ENCODE measurements at places on chromosomes 2 and 18.

DNA sequence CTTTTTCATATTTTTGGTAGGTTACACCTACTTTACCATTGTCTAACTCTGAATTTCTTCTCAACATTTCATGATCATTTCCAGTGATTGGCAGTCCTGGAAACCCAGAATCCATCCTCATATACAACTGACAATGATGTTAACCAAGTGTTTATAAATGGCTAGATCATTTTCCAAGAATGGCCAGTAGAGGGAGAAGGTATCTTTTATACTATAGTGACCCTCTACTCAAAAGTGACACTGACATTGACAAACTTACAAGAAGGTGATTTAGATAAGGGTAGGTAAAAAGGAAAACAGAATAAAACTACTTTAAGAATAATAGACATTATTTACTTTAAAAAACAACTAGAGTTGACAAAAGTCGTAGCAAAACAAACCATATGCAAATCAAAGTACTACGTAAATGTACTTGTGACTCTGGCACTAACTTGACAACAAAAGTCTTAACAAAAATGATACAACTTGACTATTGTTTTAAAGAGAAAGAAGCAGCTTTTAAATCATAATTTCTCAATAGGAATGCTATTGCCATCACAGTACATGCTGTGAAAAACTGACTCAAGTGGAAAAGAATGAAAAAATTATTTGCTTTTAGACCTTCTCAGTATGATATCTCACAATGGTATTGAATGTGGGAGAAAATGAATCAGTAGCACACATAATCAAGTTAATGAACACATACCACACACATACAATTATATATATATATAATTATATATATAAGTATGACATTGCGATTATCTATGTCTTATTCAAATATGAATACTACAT, 76.6 kb upstream of the GRB14 start:
- no peak for DNase-seq

DNA sequence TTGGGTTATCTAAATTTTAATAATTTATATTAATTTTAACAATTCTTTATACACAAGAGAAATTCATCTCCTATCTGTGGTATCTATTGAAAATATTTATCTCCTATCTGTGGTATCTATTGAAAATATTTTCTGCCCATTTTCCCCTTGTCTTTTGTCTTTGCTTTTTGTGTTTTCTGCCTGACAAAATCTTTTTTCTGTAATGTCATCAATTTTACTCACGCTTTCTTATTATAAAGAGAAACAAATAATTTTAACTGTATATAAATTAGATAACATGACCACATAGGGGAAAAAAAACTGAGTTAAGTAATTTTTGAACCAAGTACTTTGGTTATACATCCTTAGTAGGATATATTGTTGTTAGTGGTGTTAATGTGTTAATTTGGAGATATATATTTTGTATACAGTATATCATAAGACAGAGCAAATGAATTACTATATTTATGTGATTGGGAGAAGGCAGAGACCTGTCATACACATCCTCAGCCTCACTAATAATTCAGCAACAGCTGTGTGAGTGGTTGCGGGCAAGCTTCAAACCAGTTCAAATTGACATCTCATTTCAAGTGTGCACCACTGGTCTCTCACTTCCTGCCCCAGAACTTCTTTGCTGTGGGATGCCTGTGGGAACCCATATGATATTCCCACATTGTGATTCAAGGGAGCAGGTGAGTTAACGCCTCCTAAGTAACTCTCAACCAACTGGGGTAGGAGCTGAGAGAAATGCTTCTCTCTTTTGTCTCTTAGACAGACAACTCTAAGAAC, 292.4 kb downstream of the SP3 start:
- DNase-seq = no peak

GRCh38 chr18:3581890-3582289, 131.9 kb downstream of the TGIF1 start:
- DNase-seq = no peak

DNA sequence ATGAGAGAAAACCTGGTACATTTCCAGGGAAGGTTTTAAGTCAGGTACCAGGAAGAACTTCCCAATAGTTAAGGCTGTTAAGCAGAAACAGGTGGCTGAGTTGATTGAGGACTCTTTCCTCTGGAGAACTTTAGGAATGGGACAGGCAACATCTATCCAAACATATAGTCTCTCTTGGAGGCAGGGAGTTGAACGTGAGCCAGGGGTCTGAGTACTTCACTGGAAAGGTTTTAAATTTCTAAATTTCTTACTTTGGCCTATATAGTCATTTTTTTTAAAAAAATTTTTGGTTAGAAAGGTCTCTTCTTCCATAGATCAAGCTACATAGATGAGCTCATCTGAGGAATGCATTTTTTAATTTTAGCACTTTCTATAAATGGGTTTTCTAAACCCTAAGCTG, 261.4 kb upstream of the TCF4 start:
- no peak for DNase-seq

DNA sequence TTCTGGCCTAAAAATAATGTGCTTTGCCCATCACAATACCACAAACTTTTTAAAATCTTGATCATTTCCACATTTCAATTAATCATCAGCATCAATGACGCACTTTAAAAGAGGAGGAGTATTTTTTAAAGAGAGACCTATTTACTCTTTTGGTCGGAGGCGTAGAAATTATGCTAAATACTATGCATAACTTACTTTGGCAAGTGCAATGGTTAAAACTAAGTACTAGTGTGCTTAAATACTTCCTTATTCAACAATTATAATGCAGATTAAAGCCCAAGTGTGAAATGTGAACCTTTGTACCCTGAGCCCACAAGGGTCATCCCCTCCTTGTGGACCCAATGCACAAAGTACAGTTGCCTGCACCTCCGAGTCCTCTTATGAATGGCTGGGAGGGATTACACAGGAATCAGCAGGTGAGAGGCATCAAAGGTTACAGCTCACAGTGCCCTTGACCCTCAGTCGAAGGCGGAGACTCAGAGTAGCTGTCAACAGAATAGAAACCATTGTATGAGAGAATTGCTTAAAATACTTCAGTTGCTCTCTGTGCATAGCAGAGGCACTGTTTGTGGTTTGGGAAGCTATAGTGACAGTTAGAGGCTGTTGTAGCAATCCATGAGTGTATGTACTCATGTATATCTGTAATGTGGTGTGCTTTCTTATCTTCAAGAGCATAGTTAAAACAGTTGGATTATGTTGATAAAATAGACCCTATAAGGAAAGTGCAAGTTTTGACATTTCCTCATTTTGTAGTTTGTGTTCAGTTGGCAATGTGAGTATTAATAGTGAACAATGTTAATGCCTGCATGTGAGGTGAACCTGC, 151.7 kb upstream of the ITGA4 start:
- DNase-seq = no peak

GRCh38 chr2:218849721-218850120, 9.9 kb upstream of the WNT6 start:
- peak; percentile 9 for DNase-seq

- no peak for DNase-seq
Measured at GRCh38 chr2:100624536-100624935, 61.7 kb downstream of the PDCL3 start.

- no peak for DNase-seq
Measured at GRCh38 chr2:59276917-59277316, 1035.8 kb upstream of the FANCL start.

DNA sequence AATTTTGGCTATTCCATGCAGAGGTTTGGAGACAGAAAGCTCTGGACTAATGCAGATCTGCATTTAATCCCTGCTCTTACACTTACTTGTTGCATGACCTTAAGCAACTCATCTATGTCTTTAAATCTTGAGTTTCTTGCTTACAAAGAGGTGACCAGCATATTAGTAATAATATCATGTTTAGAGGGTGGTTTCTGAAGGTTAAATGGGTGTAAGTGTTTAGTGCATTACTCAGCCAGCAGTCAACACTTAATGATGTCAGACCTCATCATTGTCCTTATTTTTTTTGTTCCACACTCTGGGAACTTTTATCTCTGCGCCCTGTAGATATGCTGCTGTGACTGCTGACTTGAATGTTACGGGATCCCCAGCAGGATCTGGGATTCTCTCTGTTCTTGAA, 1.7 kb downstream of the IL1RL1 start:
- peak; percentile 27 for DNase-seq

- DNase-seq = no peak
Measured at GRCh38 chr2:176710657-176711186, 441.5 kb downstream of the MTX2 start.

DNA sequence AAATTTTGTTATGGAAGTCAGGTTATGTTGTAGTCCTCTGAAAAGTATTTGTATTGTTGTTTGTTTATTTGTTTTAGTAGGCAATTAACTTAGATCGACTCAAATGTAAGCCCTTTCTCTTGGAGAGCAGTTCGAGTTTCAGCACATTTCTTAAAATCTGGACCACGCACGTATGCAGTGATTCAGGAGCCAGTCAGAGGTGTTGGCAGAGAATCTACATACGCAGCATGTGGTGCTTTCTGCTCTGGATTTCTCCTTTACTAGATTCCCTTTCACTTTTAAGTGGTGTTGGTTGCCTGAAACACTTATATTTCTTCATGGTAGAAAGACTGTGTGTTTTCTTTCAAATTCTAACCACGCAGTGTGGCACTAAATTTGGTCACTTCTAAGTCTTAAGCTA, 773.9 kb upstream of the LRATD1 start:
- DNase-seq = no peak

GRCh38 chr2:205337274-205337673, 345.0 kb upstream of the NRP2 start:
- no peak for DNase-seq

- DNase-seq = no peak
Measured at GRCh38 chr2:226270285-226271058, 529.1 kb downstream of the IRS1 start.

DNA sequence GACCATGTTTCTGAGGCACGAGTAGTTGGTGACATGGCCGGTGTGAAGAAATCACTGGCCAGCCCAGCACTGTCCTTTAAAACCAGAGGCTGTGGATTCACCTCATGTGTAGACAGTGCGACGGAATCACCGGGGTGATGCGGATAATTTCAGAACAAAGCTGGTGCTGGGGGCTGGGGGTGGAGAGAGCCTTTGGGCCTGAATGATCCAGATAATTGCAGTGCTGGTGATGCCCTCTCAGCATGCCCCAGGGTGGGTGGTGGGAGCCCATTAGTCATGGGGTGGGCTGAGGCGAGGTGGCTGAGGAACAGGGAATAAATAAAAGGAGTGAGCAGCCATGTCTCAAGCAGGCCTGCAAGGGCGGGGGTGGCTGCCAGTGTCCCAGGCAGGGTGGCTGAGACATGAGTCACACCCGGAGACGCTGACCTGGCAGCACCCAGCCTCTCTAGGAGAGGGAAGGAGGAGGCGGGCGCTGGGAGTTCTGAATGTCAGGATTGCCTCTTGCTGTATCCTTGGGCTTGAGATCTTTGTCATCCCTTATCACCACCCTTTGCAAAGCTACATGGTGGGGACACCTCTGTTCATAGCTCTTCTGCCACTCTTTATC, 151.1 kb upstream of the MSH6 start:
- DNase-seq = peak; percentile 69

GRCh38 chr2:177523781-177524180, 131.2 kb downstream of the AGPS start:
- DNase-seq = no peak

All from HFFc6 (cell line).